ENCODE measurements at places on chromosomes 6 and 20.

GRCh38 chr6:157316871-157317814 lies 6.2 kb downstream of the TMEM242 start:
- ATAC-seq: peak; percentile 89

DNA sequence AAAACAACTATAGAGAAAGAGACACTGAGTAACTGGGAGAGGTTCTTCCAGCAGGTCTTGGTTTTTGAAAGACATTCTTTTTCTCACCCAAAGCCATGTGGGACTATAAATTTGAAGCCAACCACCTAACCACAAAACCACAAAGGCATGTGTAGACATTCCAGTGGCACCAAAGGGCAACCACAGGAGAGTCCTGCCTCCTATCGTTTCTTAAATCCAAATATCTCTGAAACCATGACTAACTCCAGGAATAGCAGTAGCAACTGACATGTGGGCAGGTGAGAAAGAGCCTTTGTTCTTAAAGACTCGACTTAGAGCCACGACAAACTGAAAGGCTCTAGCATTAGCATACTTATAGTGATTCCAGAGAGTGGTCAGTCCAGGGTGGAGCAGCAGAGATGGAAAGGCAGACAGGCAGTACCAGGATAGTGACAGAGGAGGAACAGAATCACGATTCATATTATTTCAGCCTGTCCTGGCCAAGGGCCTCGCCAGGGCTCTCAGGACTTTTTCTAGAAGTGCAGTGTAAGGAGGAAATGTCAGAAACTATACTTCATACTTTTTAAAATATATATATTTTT lies 9.4 kb upstream of the COL9A1 start:
- no peak for ATAC-seq

DNA sequence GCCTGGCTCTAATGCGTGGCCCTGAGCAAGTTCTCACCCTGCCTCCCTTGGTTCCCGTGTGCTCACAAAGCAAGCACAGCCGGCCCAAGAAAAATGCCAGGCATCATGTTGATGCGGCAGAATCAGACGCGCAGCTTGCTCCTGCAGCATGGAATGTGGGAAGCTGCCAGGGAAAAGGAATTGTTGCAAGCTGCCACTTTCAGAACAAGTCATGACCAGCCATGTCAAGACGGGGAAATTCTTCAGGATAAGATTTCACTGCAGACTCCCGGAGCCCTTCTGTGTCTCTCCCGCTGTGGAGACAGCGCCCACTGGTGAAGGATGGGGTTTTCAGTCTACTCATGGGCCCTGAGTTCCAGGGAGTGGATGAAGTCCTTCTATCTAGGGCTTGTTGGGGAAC lies 4.6 kb downstream of the DACT2 start:
- no peak for ATAC-seq

GRCh38 chr6:104771258-104771832 lies 88.4 kb downstream of the HACE1 start:
- ATAC-seq: no peak

- no peak for ATAC-seq
These were observed 95.2 kb downstream of the PLEKHG1 start for GRCh38 chr6:150694889-150695288.
